ENCODE measurements at places on chromosomes 11 and 22.
A peak's percentile ranks its signal among the peaks of the same experiment; 100 is the strongest.

DNA sequence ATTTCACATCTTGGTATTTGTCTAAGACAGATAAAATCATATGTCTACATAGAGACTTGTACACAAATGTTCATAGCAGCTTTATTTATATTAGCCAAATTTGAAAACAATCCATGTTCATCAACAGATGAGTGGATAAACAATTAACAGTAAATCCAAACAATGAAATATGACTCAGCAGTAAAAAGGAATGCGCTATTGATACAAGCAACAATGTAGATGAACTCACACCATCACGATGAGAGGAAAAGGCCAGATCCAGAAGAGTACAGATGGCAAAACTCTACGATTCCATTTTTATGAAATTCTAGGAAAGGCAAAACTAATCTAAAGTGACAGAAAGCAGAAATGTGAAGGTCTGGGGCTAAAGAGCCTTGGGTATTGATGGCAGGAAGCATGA is 384.3 kb downstream of the NTM start:
- DNase-seq = no peak

- no peak for DNase-seq
These were observed 147.0 kb upstream of the NTM start for GRCh38 chr11:131223198-131223991.

- no peak for DNase-seq
These were observed 10.6 kb downstream of the SNX32 start for GRCh38 chr11:65844231-65844872.

- DNase-seq = peak; percentile 30
These were observed 7.9 kb downstream of the GRAP2 start for GRCh38 chr22:39908737-39909136.

- no peak for DNase-seq
These were observed 23.2 kb downstream of the SHISAL1 start for GRCh38 chr22:44289414-44290171.

- DNase-seq = no peak
These were observed 113.3 kb downstream of the TRIM29 start for GRCh38 chr11:120024586-120024985.

DNA sequence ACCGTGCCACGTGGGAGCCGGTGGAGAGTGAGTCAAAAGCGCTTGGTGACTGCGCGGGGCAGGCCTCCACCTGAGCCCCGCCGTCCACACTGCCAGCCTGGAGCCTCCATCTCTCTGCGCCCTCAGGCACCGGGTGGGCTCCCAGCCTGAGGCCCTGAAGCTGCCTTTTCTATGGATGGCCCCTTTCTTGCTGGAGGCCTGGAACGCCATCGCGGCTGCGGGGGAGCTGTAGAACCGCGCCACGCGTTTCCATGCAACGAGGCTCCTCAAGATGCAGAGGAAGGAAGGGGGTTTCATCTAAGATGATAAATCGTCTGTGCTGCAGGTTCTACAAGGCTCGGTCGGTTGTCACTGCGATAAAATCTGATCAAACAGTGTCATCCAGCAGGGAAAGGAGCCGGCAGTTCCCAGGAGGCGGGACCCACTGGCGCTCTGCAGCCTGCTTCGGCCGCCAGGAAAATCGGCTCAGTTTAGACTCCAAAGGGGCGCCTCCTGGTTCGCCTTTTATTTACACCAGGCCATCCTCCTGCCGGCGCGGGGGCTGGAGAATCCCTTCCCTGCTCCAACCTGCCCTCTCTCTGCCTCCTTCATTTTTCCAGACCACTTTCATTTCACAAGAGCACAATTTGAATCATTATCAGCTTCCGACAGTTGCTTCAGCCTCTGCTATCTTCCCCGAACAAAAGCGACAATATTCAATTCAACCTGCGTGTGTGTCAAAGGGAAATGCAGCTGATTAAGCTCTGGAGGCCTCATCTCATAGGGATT is 624.4 kb downstream of the BRD1 start:
- no peak for DNase-seq

DNA sequence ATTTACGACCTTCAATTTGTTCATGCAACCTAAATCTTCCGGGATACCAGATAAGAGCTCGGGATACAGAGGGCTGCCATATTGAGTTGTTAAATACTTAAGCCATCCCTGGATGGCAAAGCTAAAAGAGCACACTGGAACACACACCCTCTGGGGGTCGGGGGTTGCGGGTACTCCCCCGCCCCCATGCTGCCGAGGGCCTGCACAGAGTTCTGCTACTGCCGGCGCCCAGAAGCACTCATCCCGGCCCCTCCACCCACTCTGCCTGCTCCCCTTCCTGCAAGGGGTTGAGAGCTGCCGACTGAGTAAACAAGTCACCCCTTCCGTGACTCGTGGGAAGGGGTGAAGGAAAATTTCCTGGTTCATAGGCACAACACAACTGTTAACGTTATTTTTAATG is 9.3 kb upstream of the MMP13 start:
- no peak for DNase-seq

GRCh38 chr11:71336176-71336995 is 84.0 kb upstream of the SHANK2 start:
- no peak for DNase-seq

DNA sequence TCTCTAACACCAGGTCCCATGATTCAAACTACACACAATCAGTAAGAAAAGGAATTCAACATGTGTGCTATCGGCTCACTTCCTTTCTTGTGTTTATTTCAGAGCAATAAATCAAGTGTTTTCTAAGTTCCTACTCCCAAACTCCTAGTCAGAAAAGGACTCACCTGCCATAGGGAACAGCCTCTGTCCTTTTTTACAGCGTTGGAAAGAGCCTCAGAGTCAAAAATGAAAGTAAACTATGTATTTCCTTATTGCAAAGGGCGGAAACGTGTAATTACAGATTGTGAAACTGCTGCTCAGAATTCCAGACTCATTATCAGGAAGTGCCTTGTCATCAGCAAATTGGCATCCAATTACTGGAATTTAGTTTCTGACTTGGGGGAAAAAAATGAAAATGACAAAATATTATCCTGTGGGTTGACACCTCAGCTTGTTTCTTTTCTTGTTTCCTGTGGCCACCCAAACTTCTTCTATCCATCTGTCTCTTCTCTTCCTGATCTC is at the start of gene CASP4:
Gene CASP4 (minus strand): TSS at position 220 of the 501 bp plus-strand sequence. CDS start 49 bp downstream, at position 171.
- peak; percentile 77 for DNase-seq

DNA sequence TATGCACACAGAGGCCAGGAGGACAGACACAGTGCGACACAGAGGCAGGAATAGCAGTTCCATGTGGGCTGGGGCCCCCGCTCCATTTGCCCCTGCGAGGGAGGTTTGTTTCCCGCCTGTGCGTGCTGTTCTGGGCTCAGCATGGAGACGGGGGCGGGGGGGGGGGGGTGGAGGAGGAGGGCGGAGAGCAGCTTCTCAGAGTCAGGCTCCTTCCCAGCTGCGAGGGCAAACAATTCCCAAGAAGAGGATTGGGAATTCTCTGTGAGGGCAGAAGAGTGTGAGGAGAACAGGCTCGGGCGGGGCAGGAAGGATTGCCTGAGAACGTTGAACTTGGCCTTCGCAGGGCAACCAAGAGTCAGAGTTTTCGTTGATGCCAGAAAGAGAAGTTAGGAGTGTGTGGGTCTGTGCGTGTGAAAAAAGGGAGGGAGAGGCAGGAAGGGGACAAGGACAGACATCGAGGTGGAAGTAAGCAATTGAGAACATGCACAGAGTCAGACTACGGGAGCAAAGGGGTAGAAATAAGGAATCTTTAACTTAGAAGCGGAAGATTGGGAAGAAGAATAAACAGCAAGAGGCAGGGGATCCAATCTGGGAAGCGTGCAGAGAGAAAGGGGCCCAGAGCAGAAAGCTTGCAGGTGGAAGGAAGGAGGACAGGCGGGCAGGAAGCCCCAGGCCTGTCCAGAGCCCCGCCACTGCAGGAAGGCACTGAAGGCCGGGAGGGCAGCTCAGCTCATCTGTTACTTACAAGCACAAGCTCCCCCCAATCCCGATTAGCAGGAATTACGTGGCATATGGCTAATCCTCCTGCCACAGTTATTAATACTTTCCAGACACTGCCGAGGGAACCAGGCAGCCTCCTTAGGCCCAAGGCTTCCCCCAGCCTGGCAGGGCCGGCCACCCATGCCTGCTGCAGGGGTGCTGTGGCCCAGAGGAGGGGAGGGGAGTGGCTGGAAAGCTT is 15.6 kb upstream of the JAM3 start:
- no peak for DNase-seq

DNA sequence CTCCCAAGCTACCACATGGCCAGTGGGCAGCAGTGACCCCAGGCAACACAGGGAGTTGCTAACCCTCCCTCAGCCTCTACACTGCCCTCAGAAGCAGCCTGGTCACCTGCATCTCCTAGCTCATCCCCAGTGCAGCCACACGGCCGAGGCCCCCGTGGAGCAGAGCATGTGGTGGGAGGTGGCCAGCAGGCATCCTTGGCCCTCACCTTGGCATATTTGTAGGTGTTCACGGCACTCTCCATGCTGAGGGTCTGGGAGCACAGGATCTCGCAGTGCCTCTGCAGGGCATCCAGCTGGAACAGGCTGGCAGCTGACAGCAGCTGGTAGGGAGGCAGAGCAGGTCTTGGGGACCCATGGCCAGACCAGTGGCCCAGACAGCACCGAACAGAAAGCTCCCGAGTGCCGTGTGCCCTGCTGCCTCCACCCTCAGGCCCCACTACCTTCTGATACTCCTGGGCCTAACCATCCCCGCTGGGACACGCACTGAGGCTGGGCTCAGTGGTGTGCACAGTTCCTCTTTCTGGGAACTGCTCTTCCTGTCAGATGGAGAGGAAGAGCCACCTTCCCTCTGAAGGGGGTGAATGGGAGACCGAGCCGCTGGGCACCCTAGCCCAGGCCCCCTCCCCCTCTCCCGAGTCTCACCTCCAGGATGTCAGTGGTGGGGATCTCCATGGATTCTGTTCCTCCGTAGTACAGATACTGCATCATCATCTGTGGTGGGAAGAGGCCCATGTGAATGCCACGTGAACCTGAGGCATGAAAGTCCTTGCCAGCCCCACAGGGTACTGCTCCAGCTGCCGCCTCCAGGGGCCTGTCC is 48.8 kb downstream of the NAT10 start:
- no peak for DNase-seq

- peak; percentile 23 for DNase-seq
These were observed 301.3 kb downstream of the NTM start for GRCh38 chr11:131671734-131672133.

- DNase-seq = peak; percentile 18
These were observed 156.9 kb downstream of the FEZ1 start for GRCh38 chr11:125338886-125339811.

DNA sequence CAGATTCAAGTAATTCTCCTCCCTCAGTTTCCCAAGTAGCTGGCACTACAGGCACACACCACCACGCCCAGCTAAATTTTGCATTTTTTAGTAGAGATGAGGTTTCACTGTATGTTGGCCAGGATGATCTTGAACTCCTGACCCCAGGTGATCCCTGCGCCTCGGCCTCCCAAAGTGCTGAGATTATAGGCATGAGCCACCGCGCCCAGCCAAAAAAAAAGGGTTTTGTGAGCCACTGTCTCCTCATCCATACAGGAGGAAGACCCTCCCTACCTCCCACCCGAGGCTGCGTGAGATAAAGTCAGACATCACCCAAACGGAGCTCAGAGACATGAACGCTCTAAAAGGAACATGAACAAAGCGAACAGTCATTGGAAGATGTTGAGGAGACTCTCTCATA is 745.7 kb downstream of the BRD1 start:
- no peak for DNase-seq

DNA sequence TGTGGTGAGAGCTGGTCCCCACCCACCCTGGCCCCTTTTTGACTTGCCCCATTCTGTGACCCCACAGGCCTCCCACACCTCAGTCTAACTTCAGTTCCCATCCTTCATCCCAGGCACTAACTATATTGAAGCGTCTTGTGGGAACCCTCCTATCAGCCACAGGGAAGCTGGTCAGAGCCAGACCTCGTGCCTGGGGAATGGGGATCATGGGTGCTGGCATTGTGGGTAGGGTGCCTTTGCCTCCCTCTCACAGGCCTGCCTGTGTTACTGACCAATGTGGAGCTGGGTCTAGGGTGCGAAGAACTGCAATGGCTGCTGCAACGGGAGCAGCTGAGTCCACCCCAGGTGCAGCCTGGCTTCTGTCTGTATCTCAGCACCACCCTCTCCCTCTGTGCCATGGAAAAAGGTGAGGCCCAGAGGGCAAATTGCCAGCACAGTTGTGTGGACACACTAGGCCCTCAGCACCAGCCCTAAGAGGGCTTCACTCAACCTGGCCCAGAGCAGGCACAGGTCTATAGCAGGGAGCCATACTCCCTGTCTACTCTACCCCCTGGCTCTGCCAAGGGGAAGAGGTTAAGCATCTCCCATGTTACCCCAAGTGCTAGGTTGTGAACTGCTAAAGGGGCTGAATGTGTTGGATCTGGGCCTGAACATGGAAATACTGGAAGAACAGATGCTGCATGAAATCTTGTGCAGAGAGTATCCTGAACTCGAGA is 37.3 kb downstream of the RRP8 start:
- DNase-seq = no peak

DNA sequence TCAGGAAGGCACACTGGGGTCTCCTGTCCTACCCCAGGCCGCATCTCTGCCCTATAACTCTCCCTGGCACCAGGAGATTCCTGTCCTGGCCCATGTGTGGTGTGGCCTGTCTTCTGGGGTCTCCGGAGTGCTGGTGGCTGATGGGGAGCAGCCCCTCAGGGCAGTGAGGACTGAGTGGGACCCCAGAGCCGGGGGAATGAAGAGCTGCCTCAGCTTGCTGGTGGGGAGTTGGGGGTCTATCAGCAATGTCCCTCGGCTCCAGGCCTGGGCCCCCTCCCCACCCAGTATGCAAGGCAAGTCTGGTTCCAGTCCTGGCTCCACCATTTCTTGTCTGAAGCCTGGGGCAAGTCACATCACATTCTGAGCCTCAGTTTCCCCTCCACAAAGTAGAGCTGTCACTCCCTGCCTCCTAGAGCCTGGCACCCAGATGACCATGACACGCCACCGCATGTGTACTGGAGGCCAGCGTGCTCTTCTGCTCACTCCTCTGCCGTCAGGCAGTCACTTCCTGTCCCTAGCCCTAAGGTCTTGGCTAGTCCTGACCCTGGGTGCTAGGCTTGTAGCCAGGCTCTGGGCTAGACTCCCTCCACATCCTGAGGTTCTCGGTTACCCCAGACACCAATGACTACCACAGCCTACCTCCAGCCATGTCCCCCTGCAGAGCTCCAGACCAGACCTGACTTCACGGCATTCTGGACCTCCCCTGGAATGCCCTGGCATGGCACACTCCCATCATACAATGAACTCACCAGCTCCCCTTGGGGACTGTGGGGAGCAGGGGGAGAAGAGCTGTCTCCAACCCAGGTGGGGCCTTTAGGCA is 12.8 kb downstream of the ARAP1 start:
- DNase-seq = no peak

DNA sequence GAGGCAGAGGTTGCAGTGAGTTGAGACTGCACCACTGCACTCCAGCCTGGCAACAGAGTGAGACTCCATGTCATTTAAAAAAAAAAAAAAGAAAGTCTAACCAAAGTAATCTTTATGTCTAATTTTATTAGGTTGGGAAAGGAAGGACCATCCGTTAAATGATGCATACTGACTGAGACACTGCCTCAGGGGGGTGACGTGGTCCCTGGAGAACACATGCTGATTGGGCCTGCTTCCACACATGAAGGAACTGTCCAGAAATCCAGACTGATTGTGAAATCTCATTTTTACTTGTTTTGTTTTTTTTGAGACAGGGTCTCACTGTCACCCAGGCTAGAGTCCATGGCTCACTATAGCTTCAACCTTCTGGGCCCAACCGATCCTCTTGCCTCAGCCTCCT is 5.5 kb downstream of the SF3A1 start:
- no peak for DNase-seq

- DNase-seq = no peak
These were observed 627.8 kb upstream of the ANO5 start for GRCh38 chr11:21564833-21565682.

GRCh38 chr11:15074206-15075161 is 1.1 kb downstream of the CALCB start:
- DNase-seq = peak; percentile 78

GRCh38 chr22:46077669-46078099 is 72.6 kb upstream of the PPARA start:
- DNase-seq = no peak

Data from Daoy (cell line).